ENCODE measurements at places on chromosomes 1 and 21. TPM values are rescaled to one million over a fixed set of nuclear protein-coding genes. Genes with fewer than 3 reads are reported as not detected.
A peak's percentile ranks its signal among the peaks of the same experiment; 100 is the strongest.

The PTPRC gene
- total RNA-seq: 38.4 TPM

The PTGER3 gene
- 54.3 TPM for total RNA-seq

The B4GALT3 gene
- total RNA-seq: 18.8 TPM

The CD5L gene
- not detected for total RNA-seq

The UBE2J2 gene
- total RNA-seq: 26.4 TPM

The ADAMTS5 gene
- 20.1 TPM for total RNA-seq

The AUNIP gene
- 2.3 TPM for total RNA-seq

The CITED4 gene
- 3.7 TPM for total RNA-seq

The CD1C gene
- total RNA-seq: not detected

The GBP7 gene
- total RNA-seq: not detected

The CACYBP gene
- total RNA-seq: 205 TPM

The CRYBG2 gene
- 0.66 TPM for total RNA-seq

DNA sequence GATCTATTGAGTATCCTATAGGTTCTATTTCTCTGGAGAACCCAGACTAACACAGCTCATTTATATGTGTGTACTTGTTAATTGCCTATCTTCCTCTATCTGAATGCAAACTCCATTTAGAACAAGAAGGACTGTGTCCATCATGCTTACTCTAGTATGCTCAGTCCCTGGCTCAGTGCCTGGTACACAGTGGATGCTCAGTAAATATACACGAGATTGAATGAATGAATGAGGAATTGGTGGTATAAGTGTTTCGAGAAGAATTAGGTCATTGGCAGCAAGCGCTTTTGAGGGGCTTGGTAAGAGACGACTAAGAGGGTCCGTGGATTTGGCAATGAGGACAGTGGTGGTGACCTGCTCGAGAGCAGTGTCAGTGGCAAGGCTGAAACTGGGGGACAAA lies 112.5 kb downstream of the CSMD2 start:
- H3K4me1 ChIP-seq: peaks cover 14% of the 10 kb centered on the region
- no peaks in the 10 kb centered on the region for H3K36me3 ChIP-seq
- H3K27ac ChIP-seq: no peak overlapping the region
- H3K27me3 ChIP-seq: no peaks in the 10 kb centered on the region

- H3K4me3 ChIP-seq: no peak overlapping the region
- H3K27me3 ChIP-seq: no peaks in the 10 kb centered on the region
- H3K27ac ChIP-seq: no peak overlapping the region
Observed at GRCh38 chr1:33609739-33610138, 137.3 kb downstream of the ZSCAN20 start.

DNA sequence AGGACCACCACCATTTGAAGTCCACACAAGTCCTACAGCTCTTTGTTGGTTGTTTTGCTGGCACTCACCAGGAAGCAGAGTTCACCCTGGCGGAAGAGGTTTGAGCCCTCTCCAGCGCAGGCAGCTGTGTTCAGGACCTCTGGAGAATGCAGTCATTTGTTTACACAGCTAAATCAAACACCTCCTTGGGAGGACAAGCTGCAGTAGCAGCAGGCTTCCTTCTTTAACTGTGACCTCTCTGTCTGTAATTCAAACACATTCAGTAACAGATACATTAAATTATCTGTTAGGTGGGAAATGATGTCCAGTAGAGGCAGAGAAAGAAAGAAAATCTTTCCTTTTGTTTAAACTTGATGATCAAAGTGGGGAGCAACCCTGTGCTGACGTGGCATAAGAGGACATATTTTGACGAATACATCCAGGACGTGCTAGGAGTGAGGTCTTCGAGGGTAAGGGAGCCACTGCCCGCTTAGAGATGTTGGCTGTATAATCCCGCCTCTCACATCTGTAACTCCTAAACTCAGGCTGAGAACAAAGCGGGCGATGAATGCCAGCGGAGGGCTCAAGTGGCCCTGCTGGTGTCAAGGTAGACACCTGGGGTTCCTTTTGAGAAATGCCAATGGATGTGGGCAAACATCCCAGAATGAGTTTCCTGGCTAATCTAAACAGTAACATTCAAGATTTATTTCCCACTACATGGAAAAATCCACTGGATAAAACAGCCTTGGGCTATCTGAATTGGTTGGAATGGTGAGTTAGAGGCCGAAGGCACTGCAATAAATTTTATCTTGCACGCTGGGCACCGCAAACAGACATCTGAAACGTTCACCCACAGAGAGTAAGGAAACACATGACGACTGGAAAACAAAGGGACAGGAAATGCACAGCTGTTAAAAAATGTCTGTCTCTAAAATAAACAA lies 51.7 kb downstream of the ABCA4 start:
- peaks cover 12% of the 10 kb centered on the region for H3K4me1 ChIP-seq
- no peak for DNase-seq
- H3K4me3 ChIP-seq: no peak overlapping the region
- H3K36me3 ChIP-seq: no peaks in the 10 kb centered on the region

- DNase-seq: no peak
- H3K36me3 ChIP-seq: no peaks in the 10 kb centered on the region
- H3K27ac ChIP-seq: no peak overlapping the region
- H3K27me3 ChIP-seq: no peaks in the 10 kb centered on the region
- no peaks in the 10 kb centered on the region for H3K4me1 ChIP-seq
Observed at GRCh38 chr1:84743896-84744295, 53.6 kb upstream of the SSX2IP start.

- H3K27ac ChIP-seq: no peak overlapping the region
- no peak for DNase-seq
- H3K4me1 ChIP-seq: no peaks in the 10 kb centered on the region
- no peaks in the 10 kb centered on the region for H3K36me3 ChIP-seq
- no peaks in the 10 kb centered on the region for H3K27me3 ChIP-seq
Observed at GRCh38 chr1:241767737-241768136, 80.3 kb upstream of the EXO1 start.

DNA sequence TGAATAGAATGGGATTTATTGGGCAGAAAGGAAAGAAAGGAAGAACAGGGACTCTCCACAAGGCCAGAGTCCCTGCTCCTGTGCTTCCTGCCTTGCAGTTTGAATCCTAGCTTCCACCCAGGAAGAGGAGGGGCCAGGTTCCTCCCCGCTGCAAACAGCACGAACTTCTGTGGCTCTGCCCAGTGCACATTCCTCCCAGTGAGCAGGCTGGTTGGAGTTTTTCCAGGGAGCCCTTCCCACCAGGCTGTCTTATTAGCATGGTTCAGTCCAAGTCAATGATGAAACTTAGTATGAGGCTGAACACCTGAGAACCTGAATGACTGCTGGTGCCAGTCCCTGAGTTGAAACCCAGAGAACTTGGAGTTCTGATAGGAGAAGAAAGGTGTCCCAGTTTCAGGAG lies 247.2 kb downstream of the DUSP10 start:
- DNase-seq: no peak
- H3K27ac ChIP-seq: no peak overlapping the region
- H3K4me1 ChIP-seq: no peaks in the 10 kb centered on the region
- H3K4me3 ChIP-seq: no peak overlapping the region
- H3K36me3 ChIP-seq: no peaks in the 10 kb centered on the region

DNA sequence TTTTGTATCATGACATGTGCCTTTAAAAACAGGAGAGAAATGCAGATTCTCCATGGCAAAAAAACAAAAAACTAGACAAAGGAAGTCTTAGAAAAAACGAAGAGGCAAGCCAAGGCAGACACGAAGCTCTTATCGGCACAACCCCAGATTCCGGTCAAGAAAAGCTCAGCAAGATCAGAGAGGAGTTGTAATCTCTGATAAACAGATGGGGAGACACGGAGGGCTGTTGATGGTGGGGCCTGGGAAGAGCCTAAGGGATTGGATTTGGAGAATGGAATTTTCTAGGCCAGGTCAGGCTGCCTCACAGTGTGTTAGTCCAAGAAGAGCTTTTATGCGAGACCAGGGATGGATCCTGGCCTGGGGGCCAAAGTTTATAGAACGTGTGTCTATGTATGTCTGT lies 96.2 kb upstream of the AKT3 start:
- H3K27me3 ChIP-seq: no peaks in the 10 kb centered on the region
- no peak overlapping the region for H3K27ac ChIP-seq
- H3K4me3 ChIP-seq: no peak overlapping the region
- DNase-seq: no peak
- no peaks in the 10 kb centered on the region for H3K36me3 ChIP-seq

- no peak overlapping the region for H3K4me3 ChIP-seq
- H3K36me3 ChIP-seq: no peaks in the 10 kb centered on the region
- no peaks in the 10 kb centered on the region for H3K27me3 ChIP-seq
- H3K27ac ChIP-seq: no peak overlapping the region
- DNase-seq: no peak
- no peaks in the 10 kb centered on the region for H3K4me1 ChIP-seq
Observed at GRCh38 chr1:66433611-66434010, 100.3 kb upstream of the SGIP1 start.

GRCh38 chr1:53524428-53525375 lies 65.5 kb downstream of the DMRTB1 start:
- H3K4me1 ChIP-seq: peaks cover 46% of the 10 kb centered on the region
- H3K27me3 ChIP-seq: peaks cover 2% of the 10 kb centered on the region
- peak; percentile 39 for DNase-seq
- peaks cover 32% of the 10 kb centered on the region for H3K36me3 ChIP-seq

GRCh38 chr1:118821801-118822200 lies 166.3 kb downstream of the TBX15 start:
- H3K27me3 ChIP-seq: no peaks in the 10 kb centered on the region
- peak; percentile 8 for DNase-seq
- no peaks in the 10 kb centered on the region for H3K4me1 ChIP-seq
- no peak overlapping the region for H3K27ac ChIP-seq
- no peaks in the 10 kb centered on the region for H3K36me3 ChIP-seq
- no peak overlapping the region for H3K4me3 ChIP-seq

DNA sequence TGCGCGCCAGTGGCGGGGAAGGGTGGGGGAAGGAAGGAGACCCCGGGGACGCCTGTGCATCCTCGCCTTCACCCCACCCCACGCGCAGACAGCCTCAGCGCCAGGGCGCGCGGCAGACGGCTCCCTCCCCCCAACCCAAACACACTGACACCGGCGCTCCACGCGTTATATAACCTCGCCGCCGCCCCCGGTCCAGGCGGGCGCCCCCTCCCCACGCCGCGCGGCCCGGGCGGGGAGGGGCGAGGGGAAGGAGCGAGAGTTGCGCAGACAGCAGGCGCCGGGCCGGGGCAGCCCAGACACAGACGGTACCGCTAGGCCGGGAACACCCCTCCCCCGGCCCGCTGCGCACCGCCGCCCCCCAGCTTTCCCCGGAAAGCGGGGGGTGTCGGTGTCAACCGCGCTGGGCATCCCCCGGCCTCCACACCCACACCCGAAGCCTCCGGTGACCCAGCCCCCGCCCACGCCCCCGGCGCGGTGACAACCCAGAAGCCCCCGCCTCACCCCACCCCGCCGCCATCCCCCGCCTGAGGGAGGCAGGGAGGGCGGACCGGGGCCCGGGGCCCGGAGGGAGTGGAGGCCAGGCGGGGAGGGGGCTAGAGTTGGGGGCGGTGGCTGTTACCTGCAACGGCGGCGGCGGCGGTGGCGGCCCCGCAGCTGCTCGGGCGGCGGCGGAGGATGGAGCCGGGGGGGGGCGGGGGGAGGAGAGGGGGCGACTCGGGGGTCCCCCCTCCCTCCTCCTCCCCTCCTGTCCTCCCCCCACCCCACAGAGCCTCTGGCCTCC lies 432 bp downstream of the AKT3 start:
- peak overlapping the region; percentile 66 for H3K4me3 ChIP-seq
- H3K36me3 ChIP-seq: no peaks in the 10 kb centered on the region
- H3K27me3 ChIP-seq: no peaks in the 10 kb centered on the region
- H3K27ac ChIP-seq: peak overlapping the region; percentile 76
- DNase-seq: peak; percentile 48
- peaks cover 3% of the 10 kb centered on the region for H3K4me1 ChIP-seq

- no peaks in the 10 kb centered on the region for H3K4me1 ChIP-seq
- no peak overlapping the region for H3K27ac ChIP-seq
- no peaks in the 10 kb centered on the region for H3K27me3 ChIP-seq
- DNase-seq: no peak
- H3K36me3 ChIP-seq: no peaks in the 10 kb centered on the region
- H3K4me3 ChIP-seq: no peak overlapping the region
Observed at GRCh38 chr1:194081444-194081843, 895.0 kb upstream of the B3GALT2 start.

- no peaks in the 10 kb centered on the region for H3K27me3 ChIP-seq
- H3K4me1 ChIP-seq: no peaks in the 10 kb centered on the region
Observed at GRCh38 chr1:185426848-185427247, 109.8 kb upstream of the IVNS1ABP start.

DNA sequence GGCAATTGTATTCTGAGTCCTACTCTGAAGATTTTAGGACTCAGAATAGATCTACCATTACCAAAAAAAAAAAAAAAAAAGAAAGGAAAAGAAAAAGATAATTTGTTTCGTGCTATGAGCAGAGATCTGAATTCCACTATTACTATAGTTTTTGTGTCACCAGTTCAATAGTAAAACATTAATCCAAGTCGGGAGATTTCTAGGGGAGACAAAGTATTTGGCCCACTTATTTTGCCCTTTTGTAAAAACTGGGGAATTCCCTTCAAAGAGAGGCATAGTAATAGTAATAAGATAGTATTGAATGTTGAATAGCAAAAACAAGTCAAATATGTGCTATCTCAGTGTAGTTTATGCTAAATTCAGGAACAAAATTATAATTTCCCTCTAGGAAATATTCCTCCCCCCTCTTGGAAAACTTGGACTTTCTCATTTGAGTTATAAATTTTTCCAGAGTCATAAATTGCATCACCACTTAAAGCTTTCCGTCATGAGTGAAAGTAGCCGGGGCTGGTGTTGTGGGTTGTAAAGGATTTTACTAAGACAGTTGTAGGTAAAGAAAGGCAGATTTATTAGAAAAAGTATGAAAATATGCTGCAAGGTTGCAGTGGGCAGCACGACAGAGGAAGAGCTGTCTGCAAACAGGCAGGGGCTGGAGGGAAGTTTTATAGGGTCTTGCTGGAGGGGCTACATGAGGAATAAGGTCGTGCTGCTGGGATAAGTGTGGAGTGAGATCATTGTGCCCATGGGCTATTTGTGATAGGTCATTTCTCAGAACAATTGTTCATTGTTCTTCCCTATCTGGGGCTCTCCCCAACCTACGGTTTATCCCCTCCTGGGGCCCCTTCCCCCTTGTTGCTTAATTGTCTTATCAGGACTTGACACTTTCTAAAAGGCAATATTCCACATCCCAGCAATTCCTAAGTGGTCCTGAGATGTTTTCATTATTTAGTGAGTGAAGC lies 1009.9 kb downstream of the PLA2G4A start:
- no peak overlapping the region for H3K27ac ChIP-seq
- H3K4me3 ChIP-seq: no peak overlapping the region
- no peak for DNase-seq

DNA sequence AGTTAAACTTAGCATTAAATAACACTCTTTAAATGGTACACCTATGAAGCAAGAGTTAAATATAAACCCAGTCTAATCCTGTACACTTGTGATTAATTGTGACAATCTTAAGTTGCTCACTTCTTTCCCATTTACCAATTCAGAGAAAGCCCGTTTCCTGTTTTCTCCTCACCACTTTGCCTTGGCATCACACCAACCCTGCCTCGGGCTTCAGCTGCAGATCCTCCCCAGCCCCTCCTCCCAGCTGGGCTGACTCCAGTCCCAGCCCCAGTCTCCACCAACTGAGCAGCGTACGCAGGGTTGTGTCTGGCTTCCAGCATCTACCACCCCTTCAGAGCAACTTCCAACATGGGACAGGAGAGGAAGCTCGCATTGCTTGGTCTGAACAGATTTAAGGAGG lies 4.1 kb downstream of the PYCR2 start:
- H3K36me3 ChIP-seq: peaks cover 39% of the 10 kb centered on the region
- H3K27me3 ChIP-seq: no peaks in the 10 kb centered on the region
- no peak overlapping the region for H3K4me3 ChIP-seq
- H3K4me1 ChIP-seq: peaks cover 58% of the 10 kb centered on the region
- no peak for DNase-seq

GRCh38 chr1:98437011-98437410 lies 224.5 kb upstream of the SNX7 start:
- H3K36me3 ChIP-seq: no peaks in the 10 kb centered on the region
- no peaks in the 10 kb centered on the region for H3K27me3 ChIP-seq
- no peaks in the 10 kb centered on the region for H3K4me1 ChIP-seq
- no peak overlapping the region for H3K4me3 ChIP-seq
